ENCODE measurements at places on chromosomes 2 and 18.

DNA sequence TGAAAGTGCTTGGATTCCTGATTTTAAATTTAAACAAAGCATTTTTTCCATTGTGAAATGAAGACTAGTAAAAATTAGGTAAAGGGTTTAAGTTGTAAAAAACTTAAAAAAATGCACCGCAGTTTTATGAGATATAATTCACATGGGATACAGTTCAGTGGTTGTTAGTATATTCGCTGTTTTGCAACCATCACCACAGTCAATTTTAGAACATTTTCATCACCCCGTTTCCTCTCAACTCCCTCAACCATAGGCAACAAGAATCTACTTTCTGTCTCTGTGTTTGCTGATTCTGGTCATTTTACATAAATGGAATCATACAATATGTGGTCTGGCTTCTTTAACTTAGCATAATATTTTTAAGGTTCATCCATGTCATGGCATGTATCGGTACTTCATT is 4.0 kb downstream of the DGKD start:
- no peak overlapping the region for H3K4me3 ChIP-seq
- H3K36me3 ChIP-seq = peaks cover 41% of the 10 kb centered on the region
- H3K27ac ChIP-seq = no peak overlapping the region
- peaks cover 51% of the 10 kb centered on the region for H3K4me1 ChIP-seq
- no peak for DNase-seq
- no peaks in the 10 kb centered on the region for H3K27me3 ChIP-seq

GRCh38 chr2:233643128-233643527 is 6.9 kb downstream of the UGT1A10 start:
- H3K27ac ChIP-seq = no peak overlapping the region
- H3K36me3 ChIP-seq = no peaks in the 10 kb centered on the region
- no peak for DNase-seq
- H3K27me3 ChIP-seq = peaks cover 3% of the 10 kb centered on the region
- H3K4me1 ChIP-seq = no peaks in the 10 kb centered on the region

DNA sequence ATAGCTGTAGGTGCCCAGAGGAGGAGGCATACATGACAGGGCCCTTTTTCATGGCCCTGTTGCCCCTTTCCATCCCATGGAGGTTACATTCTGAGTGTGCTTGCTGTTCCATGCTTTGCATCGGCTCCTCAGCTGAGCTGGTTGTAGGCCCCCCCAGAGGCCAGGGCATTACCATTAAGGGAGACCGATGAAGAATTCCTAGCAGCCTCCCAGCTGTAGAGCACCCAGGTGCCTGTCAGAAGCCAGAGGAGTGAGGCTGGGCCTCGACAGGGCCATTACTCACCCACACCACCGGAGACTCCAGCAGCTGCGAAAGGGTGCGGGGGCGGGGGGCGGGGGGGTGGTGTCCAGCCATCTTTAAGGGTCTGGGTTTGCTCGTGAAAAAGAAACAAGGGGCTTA is 72.2 kb downstream of the GALNT14 start:
- H3K27me3 ChIP-seq = no peaks in the 10 kb centered on the region
- no peak for DNase-seq
- no peaks in the 10 kb centered on the region for H3K36me3 ChIP-seq
- no peak overlapping the region for H3K27ac ChIP-seq
- no peaks in the 10 kb centered on the region for H3K4me1 ChIP-seq

DNA sequence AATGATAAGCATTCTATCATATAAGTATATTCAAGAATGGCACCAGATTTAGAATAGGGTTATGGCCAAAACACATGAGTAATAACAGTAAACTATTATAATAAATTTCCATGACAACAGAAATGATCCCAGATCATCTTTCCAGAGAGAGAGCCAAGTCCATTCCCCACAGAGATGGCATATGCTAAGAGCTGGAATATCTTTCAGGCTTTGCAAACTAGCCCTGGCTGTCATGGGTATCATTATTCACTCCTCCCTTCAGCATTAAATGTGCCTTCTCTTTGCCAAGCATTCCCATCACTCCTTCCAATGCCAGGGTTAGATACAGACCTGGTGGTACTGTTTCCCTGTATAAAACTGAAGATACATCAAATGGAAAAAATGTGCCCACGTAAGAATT is 10.9 kb downstream of the FEZ2 start:
- H3K27me3 ChIP-seq = no peaks in the 10 kb centered on the region
- no peak for DNase-seq
- H3K27ac ChIP-seq = no peak overlapping the region

DNA sequence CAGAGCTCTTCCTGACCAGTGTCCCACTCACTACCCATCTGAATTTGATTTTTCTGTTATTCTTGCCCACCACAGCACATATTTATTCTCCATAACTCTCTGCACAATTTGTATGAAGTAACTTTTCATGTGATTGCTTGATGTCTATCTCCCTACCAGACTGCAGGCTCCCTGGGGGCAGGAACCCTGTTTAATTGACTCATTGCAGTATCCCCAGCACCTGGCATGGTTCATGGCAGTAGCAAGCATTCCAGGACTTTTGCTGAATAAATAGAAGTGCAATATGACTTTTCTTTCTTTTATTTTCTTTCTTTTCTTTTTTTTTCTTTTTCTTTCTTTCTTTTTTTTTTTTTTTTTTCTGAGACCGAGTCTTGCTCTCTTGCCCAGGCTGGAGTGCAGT is 88.7 kb upstream of the XPO1 start:
- peaks cover 2% of the 10 kb centered on the region for H3K27me3 ChIP-seq

DNA sequence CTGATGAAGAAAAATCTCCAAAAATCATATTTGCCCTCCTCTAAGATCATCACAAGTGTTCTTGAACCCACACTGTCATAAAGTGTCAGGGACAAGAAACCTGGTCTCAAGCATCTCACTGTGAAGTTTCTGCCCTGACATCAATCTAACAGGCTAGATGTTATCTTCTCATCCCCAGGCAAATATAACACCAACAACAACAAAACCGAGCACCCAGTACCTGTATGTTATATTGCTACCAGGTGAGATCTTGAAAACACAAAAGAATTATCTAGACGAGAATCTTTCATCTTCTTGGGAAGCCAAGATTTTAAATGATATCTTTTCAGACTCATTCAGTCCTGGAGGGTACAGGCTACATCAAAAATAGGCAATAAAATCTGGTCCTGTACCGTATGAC is 8.8 kb upstream of the MAP4K3 start:
- H3K36me3 ChIP-seq = peaks cover 19% of the 10 kb centered on the region
- H3K27ac ChIP-seq = no peak overlapping the region
- H3K4me1 ChIP-seq = peaks cover 2% of the 10 kb centered on the region
- no peak for DNase-seq
- no peak overlapping the region for H3K4me3 ChIP-seq

- DNase-seq = no peak
- peaks cover 2% of the 10 kb centered on the region for H3K36me3 ChIP-seq
- peaks cover 36% of the 10 kb centered on the region for H3K4me1 ChIP-seq
- no peak overlapping the region for H3K4me3 ChIP-seq
These were observed 13.7 kb downstream of the FBLN7 start for GRCh38 chr2:112151701-112152440.

DNA sequence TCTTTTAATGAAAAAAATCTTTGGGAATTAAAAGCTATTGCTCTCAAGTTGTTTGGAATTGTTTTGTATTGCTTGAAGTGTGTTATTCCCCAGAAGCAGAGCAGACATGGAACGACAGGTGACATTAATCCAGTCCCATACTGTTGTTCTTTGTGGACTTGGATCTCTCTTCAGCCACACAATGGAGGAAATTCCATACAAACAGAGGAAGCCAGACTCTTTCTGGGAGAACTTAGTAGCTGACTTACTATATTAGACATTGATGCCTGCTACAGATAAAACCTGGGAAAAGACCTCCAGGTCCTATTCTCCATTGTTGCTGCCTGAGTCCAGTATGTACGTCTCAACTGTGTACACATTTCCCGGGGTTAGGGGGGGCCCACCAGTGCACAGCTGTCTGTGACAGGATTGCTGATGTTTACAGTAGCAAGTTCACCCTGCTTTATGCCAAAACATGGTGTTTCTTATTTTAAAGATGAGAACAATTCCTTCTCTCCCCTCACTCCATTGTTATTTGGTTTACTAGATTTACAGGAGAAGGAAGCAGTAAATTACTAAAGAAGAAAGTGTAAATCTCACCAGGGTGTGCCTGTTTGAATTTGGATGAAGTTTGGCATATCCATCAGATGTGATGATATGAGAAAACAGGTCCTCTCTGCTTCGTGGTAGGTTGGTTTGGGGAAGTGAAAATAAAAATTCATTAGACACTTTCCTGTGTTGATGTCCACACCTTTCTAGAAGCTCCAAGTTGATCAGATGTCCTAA is 142.4 kb upstream of the RBBP8 start:
- H3K27ac ChIP-seq = no peak overlapping the region
- no peaks in the 10 kb centered on the region for H3K4me1 ChIP-seq
- peaks cover 33% of the 10 kb centered on the region for H3K27me3 ChIP-seq

DNA sequence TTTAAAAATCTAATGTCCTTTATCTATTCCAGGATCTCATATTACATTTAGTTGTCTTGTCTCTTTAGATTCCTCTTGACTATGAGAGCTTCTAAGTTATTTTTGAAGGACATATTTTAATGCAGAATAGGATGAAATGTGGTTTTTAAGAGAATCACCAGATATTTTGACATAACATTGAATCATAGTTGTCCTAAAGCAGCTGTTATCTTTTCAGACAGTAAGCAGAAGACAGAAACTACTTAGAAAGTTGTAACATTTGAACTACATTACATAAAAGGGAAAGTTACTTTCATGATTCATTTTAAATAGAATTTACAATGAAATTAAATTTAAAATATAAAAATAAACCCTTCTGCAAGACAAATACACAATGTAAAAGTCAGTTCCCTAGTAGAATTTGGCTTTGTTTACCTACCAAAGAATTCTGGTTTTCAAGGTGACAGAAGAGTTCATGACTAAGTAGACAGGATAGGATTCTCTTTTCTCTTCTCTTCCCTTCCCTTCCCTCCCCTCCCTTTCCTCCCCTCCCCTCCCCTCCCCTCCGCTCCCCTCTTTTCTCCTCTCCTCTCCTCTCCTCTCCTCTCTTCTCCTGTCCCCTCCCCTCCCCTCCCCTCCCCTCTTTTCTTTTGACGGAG is 186.0 kb downstream of the DIS3L2 start:
- peaks cover 1% of the 10 kb centered on the region for H3K36me3 ChIP-seq
- no peaks in the 10 kb centered on the region for H3K4me1 ChIP-seq
- H3K27ac ChIP-seq = no peak overlapping the region
- no peak overlapping the region for H3K4me3 ChIP-seq

DNA sequence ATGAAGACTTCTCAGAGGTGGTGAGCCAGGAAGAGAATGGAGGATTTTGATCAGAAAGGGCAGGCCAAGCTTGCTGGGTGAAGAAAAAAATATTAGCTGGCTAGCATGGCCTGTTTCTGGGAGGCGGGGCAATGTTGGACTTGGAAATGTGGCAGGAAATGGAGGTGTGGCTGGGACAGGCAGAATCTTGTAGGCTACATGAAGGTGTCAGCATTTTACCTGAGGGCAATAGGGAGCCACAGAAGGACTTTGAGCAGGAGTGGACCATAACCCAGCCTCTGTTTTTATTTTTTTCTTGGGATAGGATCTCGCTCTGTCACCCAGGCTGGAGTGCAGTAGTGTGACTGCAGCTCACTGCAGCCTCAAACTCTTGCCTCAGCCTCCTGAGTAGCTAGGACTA is 31.7 kb downstream of the EMX1 start:
- H3K4me1 ChIP-seq = peaks cover 11% of the 10 kb centered on the region
- no peaks in the 10 kb centered on the region for H3K36me3 ChIP-seq
- DNase-seq = no peak
- H3K27ac ChIP-seq = no peak overlapping the region
